ENCODE measurements at places on chromosomes 1 and 21.
A peak's percentile ranks its signal among the peaks of the same experiment; 100 is the strongest.

DNA sequence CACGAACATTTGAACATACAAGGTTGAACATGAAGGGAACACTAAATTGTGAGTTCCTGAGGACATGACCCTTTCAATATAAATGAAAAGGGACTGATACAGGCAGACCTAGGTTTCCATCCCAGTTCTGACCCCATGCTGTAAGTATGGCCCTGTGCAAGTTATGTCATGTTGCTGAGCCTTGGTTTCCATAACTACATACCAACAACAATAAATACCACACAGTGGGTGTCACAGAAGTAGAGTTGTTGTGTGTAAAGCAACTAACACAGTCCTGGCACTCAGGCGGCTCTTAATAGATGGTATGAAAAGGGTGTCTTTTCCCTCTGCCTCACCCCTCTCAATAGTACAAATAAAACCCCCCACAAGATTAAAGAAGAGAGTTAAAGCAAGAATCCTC is 140.8 kb downstream of the LMX1A start:
- DNase-seq = no peak

DNA sequence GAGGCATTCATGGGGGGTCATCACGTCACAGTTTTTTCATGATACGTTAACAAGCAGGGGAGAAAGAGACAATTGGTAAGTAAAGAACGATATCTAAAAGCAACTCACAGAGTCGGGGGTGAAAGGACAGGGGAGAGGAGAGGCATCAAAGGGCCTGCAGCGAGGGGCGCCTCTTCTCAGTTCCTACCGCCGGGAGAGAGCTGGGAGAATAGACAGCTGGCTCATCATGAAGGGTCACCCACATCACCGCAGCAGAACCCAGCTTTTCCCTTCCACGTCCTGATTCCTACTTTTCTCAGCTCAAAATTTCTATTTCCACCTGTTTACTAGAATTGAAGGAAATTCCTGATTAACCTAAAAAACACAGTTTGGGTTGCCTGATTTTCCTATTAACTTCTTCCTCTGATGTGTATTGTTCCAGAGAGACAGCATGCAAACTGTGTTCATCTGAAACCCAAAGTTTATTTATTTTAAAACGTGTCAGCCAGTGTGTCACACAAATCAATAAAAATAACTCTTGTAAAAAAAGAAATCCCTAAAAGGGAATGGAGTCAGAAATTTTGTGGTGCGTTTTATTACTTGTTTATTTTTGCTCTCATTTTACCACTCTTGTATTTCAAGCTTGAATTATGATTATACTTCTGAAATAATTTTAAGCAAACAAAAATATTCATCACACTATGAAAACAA is 75.4 kb downstream of the SLC25A24 start:
- no peak for DNase-seq

- no peak for DNase-seq
These were observed 103.0 kb downstream of the KIAA0319L start for GRCh38 chr1:35454176-35454575.

GRCh38 chr1:26781206-26781825 is 6.4 kb upstream of the PIGV start:
- DNase-seq = no peak

- DNase-seq = peak; percentile 19
These were observed 16.6 kb upstream of the LEMD1 start for GRCh38 chr1:205438213-205439158.

DNA sequence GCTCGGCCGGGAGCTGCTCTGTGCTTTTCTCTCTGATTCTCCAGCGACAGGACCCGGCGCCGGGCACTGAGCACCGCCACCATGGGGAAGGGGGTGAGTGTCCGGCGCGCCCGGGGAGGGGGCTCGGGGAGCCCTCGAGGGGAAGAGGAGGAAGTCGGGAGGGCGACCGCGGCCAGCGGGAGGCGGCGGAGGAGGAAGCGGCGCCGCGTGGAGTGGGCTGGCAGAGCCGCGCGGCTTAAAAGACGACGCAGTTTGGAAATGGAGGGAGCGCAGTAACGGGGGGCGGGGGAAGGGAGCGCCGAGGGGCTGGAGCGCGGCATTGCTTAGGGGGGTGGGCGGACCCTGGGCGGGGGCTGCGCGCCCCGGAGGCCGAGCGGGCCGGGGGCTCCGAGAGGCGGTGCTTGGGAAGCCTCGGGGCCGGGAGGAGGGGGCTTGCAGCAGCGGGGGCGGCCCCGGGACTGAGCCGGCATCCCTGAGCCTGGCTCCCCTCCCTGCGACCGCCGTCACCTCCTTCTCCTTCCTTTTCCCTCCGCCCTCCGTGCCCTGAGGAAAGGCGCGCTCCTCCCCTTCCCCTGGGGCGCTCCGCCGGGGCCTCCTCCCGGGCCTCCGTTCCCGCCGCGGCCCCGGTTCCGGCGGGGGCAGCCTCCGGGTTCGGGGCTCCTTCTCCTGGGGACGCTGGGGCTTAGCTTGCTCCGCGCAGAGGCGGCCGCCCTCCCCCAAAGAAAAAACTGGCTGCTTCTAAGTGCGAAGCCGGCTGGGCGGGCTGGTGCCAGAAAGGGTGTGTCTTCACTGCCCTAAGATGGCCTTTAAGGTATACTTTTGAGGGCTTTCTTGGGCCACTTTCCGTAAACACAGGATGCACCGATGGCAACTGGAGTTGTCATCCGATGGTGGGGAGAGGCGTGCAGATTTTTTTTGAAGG is 648 bp downstream of the ATP1A1 start:
- peak; percentile 58 for DNase-seq

GRCh38 chr1:61083807-61084440 is 1.6 kb downstream of the NFIA start:
- DNase-seq = no peak

DNA sequence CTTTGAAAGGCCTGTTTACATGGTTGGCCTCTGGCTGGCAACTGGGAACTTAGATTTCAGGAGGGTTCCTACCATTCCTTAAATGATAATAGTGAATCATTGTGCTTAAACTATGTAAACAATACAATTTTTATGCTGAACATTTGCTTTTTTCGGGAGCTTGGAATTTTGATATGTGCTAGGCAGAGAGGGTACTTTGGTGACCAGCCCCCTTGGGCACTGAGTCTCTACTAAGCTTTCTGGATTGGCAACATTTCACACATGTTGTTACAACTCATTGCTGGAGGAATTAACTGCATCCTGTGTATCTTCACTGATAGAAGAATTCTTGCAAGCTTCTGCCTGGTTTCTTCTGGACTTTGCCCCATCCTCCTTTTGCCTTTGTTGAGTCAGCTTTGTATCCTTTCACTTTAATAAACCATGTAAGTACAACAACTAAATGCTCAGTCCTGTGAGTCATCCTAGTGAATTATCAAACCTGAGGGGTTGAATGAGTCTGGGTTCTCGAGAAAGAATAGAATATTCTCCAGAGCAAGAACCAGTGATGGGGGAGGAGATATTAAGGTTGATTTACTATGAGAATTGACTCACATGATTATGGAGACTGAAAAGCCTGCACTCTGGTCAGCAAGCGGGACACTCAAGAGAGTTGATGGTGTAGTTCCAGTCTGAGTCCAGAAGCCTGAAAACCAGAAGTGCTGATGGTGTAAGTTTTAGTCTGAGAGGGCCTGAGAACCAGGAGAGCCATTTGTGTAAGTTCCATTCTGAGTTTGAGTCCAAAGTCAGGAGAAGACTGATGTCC is 3.1 kb upstream of the SLC16A4 start:
- no peak for DNase-seq

- no peak for DNase-seq
These were observed 105.2 kb downstream of the SUSD4 start for GRCh38 chr1:223258751-223259198.

- no peak for DNase-seq
These were observed 678 bp downstream of the TTC39A start for GRCh38 chr1:51329443-51330325.
